ENCODE measurements at places on chromosomes 1 and 21.

GRCh38 chr1:162939035-162939434 is 78.1 kb upstream of the CCDC190 start:
- DNase-seq = no peak

DNA sequence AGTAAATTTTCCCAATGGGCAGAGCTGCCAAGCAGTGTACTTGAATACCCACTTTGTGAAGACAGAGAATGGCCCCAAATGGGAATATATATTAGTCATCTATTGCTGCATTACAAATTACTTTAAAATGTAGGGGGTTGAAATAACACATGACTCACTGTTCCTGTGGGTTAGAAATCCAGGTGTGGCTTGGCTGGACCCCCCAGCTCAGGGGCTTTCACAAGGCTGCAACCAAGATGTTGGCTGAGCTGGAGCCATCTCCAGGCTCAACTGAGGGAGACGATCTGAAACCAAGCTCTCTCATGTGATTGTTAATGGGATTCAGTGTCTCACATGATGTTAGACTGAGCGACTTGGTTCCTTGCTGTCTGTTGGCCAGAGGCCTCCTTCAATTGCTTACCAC is 33.4 kb upstream of the ARHGAP29 start:
- no peak for DNase-seq

DNA sequence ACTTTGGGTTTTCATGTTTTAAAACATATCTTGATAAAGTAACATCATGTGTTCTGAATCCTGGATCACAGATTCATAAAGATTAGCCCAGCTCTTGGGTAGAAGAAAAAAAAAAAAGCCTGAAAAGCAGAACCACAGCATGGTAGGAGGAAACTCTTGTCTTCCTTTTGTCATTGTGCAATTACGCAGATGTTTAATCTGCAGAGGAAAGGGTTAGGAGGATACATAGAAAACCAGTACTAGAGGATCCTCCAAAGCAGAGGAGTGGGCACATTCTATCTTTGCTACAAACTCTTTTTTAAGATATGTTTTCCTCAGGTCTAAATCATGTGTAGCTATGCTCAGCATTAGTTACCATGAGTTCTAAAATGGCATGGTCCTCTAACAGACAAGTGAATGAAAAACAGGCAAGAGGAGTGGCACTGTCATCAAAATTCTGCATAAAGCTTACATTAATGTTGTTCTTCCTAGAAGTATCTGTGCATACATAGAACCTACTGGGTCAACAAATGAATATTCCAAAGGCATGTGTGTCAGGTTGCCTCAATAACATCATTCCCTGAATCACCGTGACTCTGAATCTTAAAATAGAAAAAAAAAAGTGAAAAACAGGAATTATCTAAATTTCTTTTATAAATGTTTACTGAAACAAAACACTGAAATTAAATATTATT is 107.0 kb downstream of the NME7 start:
- DNase-seq = no peak

DNA sequence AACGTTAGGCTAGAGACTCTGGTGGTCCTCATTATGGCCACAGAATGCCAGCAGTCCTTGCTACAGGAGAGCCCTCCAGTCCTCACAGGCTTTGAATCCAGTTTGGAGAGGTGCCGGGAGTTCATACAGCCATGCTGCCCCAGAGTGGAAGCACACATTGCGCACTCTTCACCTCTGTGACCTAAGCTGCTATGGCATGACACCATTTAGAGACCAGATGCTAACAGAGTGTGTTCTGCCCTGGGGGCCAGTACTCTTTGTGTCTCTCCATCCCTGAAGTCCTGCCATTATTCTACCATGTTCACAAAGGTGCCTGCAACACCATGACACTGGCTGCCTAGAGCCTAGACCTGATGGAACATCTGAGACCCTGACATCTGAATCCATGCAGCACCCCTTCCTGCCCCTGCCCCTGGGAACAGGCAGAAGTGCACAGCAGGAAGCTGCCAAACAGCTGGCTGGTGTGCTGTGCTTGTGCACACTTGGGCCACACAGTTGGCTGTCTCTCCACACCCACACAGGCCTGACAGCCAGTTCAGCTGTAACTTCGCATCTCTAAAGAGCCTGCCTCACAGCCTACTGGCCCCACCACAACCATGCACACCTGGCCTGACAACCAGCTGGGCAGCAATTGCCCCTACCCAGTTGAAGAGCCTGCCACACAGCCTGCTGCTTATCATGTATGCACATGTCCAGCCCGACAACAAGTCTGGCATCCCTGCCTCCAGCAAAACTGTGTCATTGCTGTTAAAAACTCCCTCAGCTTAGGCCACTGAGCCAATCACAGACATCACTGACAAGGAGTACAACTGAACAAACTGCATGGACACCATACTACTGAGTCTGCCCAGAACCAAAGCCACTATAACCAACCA is 49.1 kb downstream of the MCOLN2 start:
- DNase-seq = no peak

DNA sequence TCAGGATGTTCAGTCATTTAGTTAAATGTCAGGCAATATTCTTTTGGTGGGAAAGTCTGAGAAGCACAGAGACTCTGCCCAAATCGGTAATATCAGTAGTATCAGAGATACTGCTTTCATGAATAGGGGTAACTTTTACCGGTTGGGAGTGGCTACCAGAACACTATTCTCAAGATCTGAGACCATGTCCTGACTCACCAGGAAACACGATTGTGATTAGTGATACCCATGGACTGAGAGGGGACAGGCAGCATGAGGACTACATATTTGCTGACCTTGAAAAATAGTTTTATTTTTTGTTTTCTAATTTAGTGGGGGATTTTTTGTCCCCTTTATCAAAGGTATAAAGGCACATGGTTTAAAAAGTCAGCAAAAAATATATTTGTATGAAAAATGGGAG is 76.0 kb upstream of the NEK2 start:
- DNase-seq = no peak

DNA sequence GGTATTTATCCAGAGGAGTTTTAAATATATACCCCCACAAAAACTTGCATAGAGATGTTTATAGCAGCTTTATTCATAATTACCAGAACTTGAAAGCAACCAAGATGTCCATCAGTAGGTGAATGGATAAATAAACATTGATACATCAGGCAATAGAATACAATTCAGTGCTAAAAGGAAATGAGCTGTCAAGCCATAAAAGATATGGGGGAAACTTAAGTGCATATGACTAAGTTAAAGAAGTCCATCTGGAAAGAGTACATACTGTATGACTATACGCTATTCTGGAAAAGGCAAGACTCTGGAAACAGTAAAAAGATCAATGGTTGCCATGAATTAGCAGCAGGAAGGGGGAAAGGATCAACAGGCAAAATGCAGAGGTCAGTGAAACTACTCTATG is 366.7 kb downstream of the HHIPL2 start:
- DNase-seq = no peak

- DNase-seq = peak; percentile 17
Observed at GRCh38 chr1:211985556-211986264, 49.6 kb downstream of the INTS7 start.

DNA sequence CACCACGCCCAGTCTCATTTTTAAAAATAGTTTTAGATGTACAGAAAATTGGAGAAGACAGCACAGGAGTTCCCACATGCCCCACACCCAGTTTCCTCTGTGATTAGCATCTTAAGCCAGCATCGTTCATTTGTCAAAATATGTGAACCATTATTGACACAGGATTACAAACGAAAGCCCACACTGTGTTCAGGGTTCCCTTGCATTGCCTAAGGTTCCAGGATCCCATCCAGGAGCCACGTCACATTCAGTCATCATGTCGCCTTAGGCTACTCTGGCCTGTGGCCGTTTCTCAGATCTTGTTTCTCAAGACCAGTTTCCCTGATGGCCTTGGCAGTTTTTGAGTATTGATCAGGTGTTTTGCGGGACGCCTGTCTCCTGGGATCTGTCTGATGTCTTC is 34.7 kb upstream of the TNFRSF1B start:
- no peak for DNase-seq

DNA sequence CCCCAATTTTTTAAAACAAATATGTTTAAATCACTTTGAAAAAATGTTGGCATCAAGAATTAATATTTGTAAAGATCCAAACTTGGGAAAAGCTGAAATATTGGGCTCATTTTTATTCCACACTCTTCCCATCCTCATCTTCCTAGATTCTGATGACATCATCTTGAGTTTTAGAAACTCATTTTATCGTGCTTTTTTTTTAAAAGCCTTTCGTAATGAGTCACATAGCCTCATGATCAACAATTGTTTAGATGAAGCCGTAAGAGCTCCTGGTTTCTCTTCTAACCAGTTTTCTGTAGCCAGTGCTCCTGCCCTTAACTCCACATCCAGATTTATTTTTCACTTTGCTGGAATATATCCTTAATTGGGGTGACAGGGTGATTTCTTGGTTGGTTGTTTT is 78.6 kb downstream of the POFUT2 start:
- no peak for DNase-seq

- no peak for DNase-seq
Observed at GRCh38 chr1:210291786-210292230, 36.9 kb upstream of the HHAT start.

DNA sequence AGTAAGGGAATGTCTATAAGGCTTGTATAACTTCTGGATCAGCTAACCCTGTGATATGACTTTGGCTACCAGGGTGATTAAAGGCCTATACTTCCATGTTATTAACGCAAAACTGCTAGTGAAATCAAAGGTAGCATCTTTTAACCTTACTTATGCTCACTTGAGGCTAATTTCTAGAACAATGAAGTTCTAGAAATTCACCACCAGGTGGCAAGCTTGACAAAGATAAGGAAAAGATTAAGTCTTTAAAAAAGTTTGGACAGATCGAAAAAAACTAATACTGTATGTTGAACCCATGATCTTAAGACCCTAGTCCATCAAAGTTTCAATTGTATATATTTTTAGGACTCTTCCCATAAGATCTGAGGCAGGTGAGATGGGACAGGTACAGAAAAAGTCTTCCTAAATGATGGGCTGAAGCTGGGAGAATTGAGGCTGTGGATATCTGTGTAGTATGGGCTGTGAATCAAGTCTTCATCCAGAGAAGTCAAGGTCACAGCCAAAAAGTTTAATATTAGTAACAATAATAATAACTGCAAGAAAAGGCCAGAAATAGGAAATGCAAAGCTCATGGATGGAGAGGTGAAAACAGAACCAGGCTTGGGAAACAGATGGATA is 18.8 kb downstream of the KYAT3 start:
- peak; percentile 28 for DNase-seq

- no peak for DNase-seq
Observed at GRCh38 chr1:107551456-107551855, 410.6 kb downstream of the NTNG1 start.

- DNase-seq = no peak
Observed at GRCh38 chr1:153612755-153613331, at the start of gene S100A16. TSS of gene S100A16 (minus strand) at chr1:153613137. CDS start at chr1:153608151, 4,986 bp downstream.

DNA sequence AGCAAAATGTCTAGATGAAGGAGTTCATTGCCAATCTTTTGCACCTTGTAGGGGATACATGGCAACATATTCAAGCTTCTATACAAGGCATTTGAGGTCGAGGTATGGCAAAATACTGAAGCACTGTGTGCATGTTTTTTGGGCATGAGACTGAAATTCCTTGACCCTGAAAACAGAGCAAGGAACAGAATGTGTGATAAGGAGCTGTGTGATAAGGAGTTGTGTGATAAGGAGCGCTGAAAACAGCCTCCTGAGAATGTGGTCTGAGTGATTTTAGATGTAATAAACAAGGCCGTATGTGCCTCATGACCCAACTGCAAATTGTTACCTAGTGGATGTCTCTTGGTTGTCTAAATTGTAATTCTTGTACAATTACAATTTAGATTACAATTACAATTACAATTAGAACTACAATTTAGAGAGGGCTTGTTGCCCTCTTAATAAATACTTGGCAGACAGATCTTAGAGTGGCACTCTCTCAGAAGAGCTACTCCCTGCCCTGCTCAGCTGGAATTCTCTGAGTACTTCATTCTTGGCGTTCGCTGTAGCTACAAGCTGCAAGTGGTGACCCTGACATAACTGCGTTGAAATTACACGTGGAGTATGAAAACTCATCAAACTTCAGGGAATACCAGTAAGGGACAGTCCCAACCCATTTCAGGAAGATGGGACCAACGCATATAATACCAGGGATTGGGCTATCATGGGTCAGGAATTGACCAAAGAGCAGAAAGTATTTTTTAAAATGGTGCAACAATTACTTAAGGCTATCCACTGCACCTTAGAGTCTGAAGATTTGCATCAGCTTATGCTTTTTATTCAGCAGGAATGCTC is 20.0 kb upstream of the ITLN1 start:
- DNase-seq = no peak

- no peak for DNase-seq
Observed at GRCh38 chr1:169044971-169045370, 61.5 kb upstream of the ATP1B1 start.

GRCh38 chr1:26360807-26361604 is 7.1 kb upstream of the CRYBG2 start:
- no peak for DNase-seq

GRCh38 chr1:22877112-22877915 is 95.4 kb downstream of the LACTBL1 start:
- DNase-seq = no peak

DNA sequence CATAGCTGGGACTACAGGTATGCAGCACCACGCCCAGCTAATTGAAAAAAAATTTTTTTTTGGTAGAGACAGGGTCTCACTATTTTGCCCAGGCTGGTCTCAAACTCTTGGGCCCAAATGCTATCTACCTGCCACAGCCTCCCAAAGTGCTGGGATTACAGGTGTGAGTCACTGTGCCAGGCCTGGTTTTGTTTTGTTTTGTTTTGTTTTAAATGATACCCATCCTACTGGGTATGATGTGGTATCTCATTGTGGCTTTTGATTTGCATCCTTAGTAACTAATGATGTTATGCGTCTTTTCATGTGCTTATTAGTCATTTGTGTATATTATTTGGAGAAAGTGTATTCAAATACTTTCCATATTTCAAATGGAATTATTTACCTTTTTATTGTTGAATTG is 142.3 kb downstream of the VPS13D start:
- DNase-seq = no peak

- peak; percentile 86 for DNase-seq
Observed at GRCh38 chr1:30754684-30755171, 2.8 kb downstream of the LAPTM5 start.

GRCh38 chr1:67052741-67053534 is 1.0 kb downstream of the SLC35D1 start:
- DNase-seq = no peak

DNA sequence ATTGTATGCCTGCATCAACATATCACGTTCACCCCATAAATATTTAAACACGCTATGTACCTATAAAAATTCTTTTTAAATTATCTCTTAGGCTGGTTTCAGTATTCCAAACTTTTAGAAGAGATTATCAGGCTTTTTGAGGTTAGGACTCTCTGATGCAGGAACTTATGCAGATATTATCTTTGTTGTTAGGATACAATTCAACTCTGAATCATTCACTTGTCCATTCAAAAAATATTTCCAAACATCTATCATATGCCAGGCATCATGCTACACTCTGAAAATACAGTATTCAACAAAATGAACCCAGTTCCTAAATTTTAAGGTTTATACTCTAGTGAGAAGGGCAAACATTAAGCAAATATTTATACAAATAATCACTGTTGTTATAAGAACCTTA is 40.5 kb downstream of the ASH1L start:
- no peak for DNase-seq
